Activated CD4-positive, alpha-beta T cell treated with anti-CD3 and anti-CD28 coated beads, Interleukin-2, amount 10 ng/mL, durations not matched to agents 7 days and 5 days (primary cell): ENCODE measurements at places on chromosomes 5 and 9. TPM values are rescaled to one million over a fixed set of nuclear protein-coding genes. Genes with fewer than 3 reads are reported as not detected.

- no peaks in the 10 kb centered on the region for H3K4me1 ChIP-seq
- H3K4me3 ChIP-seq, result no peak overlapping the region
- no peaks in the 10 kb centered on the region for H3K36me3 ChIP-seq
Measured at GRCh38 chr5:114612406-114612805, 250.5 kb downstream of the KCNN2 start.

DNA sequence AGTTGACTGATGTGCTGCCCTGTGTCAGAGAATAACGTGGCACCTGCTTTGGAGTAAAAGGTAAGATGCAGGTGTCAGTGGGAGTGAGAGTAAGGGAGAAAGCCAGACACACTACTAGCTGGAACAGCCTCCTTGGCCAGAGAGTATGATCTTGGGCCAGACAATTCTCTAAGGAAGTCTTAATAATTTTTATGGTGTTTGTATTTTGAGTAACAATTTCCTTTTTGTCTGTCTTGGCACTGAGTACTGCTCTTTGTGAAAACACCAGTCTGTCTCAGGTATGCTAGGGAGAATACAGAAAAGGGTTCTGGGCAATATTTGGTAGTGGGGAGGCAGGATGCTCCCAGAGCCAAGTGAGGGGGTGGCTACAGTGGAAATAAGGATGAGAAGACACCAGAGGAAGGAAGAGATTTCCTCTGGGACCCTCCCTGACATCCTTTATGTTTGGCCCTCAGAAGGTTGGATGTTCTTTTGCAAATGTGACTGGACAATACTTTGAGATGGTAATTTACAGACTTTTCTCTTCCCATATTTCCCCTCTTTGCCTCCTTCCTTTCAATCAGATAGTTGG is 20.6 kb upstream of the PRDM6 start:
- H3K27ac ChIP-seq, result no peak overlapping the region
- no peaks in the 10 kb centered on the region for H3K36me3 ChIP-seq
- no peaks in the 10 kb centered on the region for H3K4me1 ChIP-seq
- peaks cover 10% of the 10 kb centered on the region for H3K27me3 ChIP-seq
- H3K4me3 ChIP-seq, result no peak overlapping the region

DNA sequence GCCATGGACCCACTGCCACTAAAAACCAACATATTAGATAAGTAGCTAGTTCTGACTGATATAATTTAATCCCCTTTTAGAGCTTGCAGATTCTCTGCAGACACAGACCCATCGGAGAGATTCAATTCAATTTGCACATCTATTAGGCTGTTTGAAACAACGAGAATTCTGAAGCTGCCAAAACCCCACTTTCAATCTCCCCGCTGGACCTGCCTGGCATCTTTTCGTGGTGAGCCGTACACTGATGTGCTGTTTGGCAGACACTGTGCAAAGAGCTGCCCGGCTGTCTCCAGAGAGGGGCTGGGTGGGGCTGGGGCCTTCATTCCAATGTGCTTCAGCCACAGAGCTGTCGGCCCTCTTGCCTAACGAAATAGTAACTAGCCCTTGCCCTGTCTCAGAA is 42.1 kb upstream of the FAM240B start:
- H3K27ac ChIP-seq, result no peak overlapping the region
- no peak overlapping the region for H3K4me3 ChIP-seq
- H3K4me1 ChIP-seq, result no peaks in the 10 kb centered on the region
- no peak for DNase-seq
- H3K36me3 ChIP-seq, result no peaks in the 10 kb centered on the region

DNA sequence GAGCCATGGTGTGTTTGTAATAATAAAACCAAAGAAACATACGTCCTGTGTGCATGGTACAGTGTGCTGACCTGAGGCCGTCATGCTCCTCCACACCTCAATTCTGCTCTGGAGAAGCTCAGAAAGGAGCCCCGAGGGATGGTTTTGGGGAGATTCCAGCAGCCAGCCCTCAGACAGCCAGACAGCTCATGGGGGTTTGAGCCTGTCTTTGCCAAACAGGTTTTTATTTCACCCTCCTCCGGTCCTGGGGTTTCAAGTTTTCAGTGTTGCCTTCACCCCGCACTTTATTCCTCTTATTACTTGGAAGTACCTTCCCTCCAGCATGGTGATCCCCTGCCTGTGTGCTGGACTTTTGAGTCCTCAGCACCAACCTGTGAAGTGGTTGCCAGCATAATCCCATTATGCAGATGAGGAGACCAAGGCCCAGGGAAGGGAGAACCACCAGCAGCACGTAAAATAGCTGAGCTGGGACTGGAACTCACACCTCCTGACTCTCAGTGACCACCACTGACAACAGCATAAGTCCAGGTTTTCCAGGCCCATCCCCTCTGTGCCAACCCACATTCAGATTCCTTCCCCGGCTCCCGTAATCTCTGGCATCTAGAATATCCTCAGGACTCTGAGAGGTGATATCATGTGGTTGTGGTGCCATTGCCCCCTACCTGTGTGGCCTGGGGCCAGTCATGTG is 35.1 kb downstream of the TGFBI start:
- H3K27me3 ChIP-seq, result peaks cover 4% of the 10 kb centered on the region
- H3K27ac ChIP-seq, result no peak overlapping the region
- DNase-seq, result no peak
- H3K4me1 ChIP-seq, result no peaks in the 10 kb centered on the region
- H3K4me3 ChIP-seq, result no peak overlapping the region
- H3K36me3 ChIP-seq, result no peaks in the 10 kb centered on the region

GRCh38 chr9:69857131-69857530 is 36.5 kb downstream of the CFAP95 start:
- H3K4me3 ChIP-seq, result no peak overlapping the region
- DNase-seq, result no peak
- H3K27ac ChIP-seq, result no peak overlapping the region
- peaks cover 3% of the 10 kb centered on the region for H3K27me3 ChIP-seq
- peaks cover 7% of the 10 kb centered on the region for H3K4me1 ChIP-seq

DNA sequence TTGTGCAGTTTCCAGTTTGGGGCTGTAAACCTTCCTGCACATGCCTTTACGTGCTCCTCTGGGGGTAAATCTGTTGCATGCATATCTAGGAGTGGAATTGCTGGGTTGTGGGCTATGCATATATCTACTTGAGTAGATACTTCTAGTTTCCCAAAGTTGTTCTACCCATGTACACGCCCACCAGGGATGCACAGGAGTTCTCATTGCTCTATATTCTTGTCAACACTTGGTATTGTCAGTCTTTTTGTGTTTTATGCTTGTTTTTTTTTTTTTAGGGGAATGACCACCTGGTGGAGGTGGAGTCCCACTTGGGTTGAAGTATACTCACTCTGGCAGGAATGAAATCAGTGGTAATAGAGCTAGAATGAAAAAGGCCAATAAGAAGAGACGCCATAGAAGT is 23.0 kb downstream of the FOXE1 start:
- DNase-seq, result no peak
- H3K27me3 ChIP-seq, result peaks cover 11% of the 10 kb centered on the region
- H3K4me3 ChIP-seq, result no peak overlapping the region
- no peak overlapping the region for H3K27ac ChIP-seq
- H3K36me3 ChIP-seq, result no peaks in the 10 kb centered on the region
- H3K4me1 ChIP-seq, result no peaks in the 10 kb centered on the region

DNA sequence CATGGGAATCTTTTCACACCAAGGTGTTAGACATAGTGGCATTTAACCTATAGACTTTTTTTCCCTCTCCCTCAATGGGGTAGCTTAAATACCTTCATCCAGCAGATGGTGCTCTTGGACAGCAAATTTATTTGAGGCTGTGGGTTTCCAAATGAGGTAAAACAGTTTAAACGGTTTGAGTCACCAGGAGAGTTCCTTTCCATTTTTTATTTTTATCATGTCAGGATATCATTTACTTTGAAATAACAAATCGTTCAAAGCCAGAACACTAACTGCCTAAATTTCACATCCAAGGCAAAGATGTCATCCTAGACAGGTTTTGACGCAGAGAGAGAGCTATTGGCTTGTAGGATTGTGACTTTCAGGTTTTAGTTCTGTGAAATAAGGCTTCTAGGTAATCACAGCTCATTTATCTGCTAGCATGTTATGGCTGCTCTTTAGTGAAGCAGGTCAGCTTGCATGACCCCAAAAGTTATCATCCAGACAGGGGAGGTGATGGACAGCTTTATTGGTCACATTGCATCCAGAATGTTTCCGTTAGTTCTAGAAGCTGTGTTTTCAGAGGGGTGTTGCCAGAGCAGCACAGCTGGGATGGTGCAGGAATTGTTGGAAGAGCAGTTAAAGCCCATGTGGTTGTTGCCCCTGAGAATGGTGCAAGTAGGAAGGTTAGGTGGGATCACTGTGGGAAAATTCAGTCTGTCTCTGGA is 69.8 kb downstream of the KDM4C start:
- no peaks in the 10 kb centered on the region for H3K27me3 ChIP-seq
- peaks cover 2% of the 10 kb centered on the region for H3K4me1 ChIP-seq
- no peak overlapping the region for H3K4me3 ChIP-seq
- H3K36me3 ChIP-seq, result peaks cover 33% of the 10 kb centered on the region

GRCh38 chr9:125761676-125762450 is 14.7 kb downstream of the PBX3 start:
- H3K4me1 ChIP-seq, result peaks cover 15% of the 10 kb centered on the region
- no peaks in the 10 kb centered on the region for H3K27me3 ChIP-seq
- no peak for DNase-seq
- H3K27ac ChIP-seq, result no peak overlapping the region

GRCh38 chr5:137283801-137284200 is 215.3 kb downstream of the SPOCK1 start:
- peaks cover 1% of the 10 kb centered on the region for H3K27me3 ChIP-seq
- no peak for DNase-seq
- H3K36me3 ChIP-seq, result no peaks in the 10 kb centered on the region

GRCh38 chr9:16154521-16155078 is 601.8 kb downstream of the CCDC171 start:
- peaks cover 6% of the 10 kb centered on the region for H3K27me3 ChIP-seq
- no peak overlapping the region for H3K27ac ChIP-seq
- peaks cover 6% of the 10 kb centered on the region for H3K4me1 ChIP-seq
- H3K4me3 ChIP-seq, result peak overlapping the region; percentile 16
- DNase-seq, result peak; percentile 25

DNA sequence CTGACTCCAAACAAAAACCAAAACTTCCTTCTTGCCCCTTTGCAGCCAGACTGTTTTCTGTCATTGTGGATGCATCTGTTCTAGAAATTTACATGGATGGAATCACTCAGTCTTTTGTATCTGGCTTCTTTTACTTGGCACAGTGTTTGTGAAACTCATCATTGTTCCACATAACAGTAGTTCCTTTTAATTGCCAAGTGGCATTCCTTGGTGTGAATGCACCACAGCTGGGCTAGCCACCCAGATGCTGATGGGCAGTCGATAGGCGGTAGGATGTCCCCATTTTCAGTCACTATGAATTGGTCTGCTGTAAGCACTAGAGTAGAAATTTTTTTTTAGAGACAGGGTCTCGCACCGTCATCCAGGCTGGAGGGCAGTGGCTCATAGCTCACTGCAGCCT is 6.3 kb upstream of the CLPTM1L start:
- DNase-seq, result no peak
- peaks cover 5% of the 10 kb centered on the region for H3K4me1 ChIP-seq
- H3K27me3 ChIP-seq, result peaks cover 9% of the 10 kb centered on the region
- H3K36me3 ChIP-seq, result no peaks in the 10 kb centered on the region

GRCh38 chr5:45109636-45110035 is 300.9 kb downstream of the MRPS30 start:
- DNase-seq, result no peak
- H3K27me3 ChIP-seq, result no peaks in the 10 kb centered on the region
- no peak overlapping the region for H3K27ac ChIP-seq
- no peaks in the 10 kb centered on the region for H3K36me3 ChIP-seq
- H3K4me1 ChIP-seq, result no peaks in the 10 kb centered on the region

DNA sequence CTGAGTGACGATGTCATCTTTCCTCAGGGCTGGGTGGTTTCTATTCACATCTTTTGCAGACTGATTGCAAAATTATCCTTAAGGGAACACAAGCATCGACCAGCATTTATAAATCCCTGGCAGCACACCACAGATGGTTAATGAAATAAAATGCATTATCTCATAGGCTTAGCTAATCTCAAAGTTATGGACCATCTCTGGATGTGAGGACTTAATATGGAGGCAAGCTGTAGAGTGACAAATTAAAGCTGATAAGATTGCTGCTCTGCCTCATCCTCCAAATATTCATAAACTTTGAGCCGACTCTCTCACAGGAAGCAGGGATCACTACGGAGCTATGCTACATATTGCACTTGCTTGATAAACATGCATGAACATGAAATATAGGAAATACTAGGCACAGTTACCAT is 663.2 kb upstream of the RGMB start:
- no peaks in the 10 kb centered on the region for H3K36me3 ChIP-seq
- no peak overlapping the region for H3K4me3 ChIP-seq
- H3K27me3 ChIP-seq, result no peaks in the 10 kb centered on the region

- H3K4me1 ChIP-seq, result no peaks in the 10 kb centered on the region
- H3K27ac ChIP-seq, result no peak overlapping the region
- DNase-seq, result no peak
- H3K4me3 ChIP-seq, result no peak overlapping the region
- no peaks in the 10 kb centered on the region for H3K36me3 ChIP-seq
Measured at GRCh38 chr9:134915046-134915985, 2.4 kb downstream of the FCN1 start.

DNA sequence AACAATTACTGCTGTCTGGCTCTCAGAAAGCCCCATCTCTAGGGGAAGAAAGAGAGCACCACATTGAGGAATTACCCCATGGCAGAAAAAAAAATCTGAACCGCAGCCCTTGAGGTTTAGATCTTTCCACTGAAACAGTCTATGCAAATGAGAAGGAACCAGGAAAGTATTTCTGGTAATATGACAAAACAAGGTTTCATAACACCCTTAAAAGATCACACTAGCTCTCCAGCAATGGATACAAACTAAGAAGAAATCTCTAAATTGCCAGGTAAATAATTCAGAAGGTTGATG is 427.1 kb downstream of the PRELID2 start:
- no peak overlapping the region for H3K27ac ChIP-seq
- no peaks in the 10 kb centered on the region for H3K36me3 ChIP-seq
- H3K4me3 ChIP-seq, result no peak overlapping the region
- DNase-seq, result no peak
- no peaks in the 10 kb centered on the region for H3K27me3 ChIP-seq

GRCh38 chr5:36820900-36821299 is 55.7 kb upstream of the NIPBL start:
- H3K36me3 ChIP-seq, result no peaks in the 10 kb centered on the region
- H3K27ac ChIP-seq, result no peak overlapping the region
- peaks cover 28% of the 10 kb centered on the region for H3K27me3 ChIP-seq
- H3K4me1 ChIP-seq, result no peaks in the 10 kb centered on the region
- DNase-seq, result no peak

GRCh38 chr9:137297966-137298365 is 4.1 kb downstream of the NRARP start:
- peaks cover 48% of the 10 kb centered on the region for H3K27me3 ChIP-seq
- DNase-seq, result no peak
- H3K36me3 ChIP-seq, result no peaks in the 10 kb centered on the region
- no peak overlapping the region for H3K27ac ChIP-seq
- H3K4me1 ChIP-seq, result peaks cover 13% of the 10 kb centered on the region

- H3K4me3 ChIP-seq, result no peak overlapping the region
- no peak overlapping the region for H3K27ac ChIP-seq
- H3K27me3 ChIP-seq, result peaks cover 8% of the 10 kb centered on the region
Measured at GRCh38 chr9:90458485-90458884, 184.1 kb downstream of the DIRAS2 start.

GRCh38 chr5:176396330-176396729 is 7.8 kb downstream of the HIGD2A start:
- H3K27ac ChIP-seq, result no peak overlapping the region
- no peak overlapping the region for H3K4me3 ChIP-seq
- DNase-seq, result no peak
- H3K36me3 ChIP-seq, result peaks cover 9% of the 10 kb centered on the region

The PTPDC1 gene
- 5.7 TPM for total RNA-seq

The SIMC1 gene
- total RNA-seq, result 29.9 TPM

The KCNIP1 gene
- total RNA-seq, result not detected

The ADRA1B gene
- not detected for total RNA-seq

The SH3RF2 gene
- total RNA-seq, result 0.27 TPM

The C1QTNF3 gene
- total RNA-seq, result 5.2 TPM

The CYLC2 gene
- total RNA-seq, result not detected
